ENCODE measurements at places on chromosomes 5 and 9.

DNA sequence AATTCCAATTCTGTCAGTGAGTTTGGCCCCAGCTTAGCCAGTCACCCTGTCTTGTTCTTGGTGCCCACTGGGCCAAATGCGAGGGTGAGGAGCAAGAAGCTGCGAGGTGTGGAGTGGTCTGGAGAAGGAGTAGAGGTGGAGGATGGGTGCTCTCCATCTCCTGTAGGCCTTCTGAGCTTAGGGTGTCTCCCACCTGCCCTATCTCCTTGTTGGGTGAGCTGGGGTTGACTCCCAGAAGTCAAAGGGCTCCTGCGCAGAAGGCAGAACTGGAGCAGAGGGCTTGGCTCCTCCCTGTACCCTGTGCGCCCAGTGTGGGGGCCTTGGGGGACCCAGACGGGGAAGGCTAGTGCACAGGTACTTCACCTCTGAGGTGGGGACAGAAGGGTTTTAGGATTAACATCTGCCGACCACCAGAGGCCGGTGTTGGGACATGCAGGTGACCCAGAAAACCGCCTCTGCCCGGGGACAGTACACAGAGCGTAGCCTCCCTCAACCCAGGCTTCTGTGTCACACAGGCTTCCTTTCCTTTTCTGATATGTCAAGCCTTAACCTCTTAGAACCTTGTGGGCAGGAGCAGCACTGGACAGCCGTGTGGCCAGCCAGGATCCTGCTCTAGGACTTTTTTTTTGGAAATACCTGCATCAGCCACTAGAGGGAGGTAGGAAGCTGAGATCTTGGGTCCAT is 16.9 kb downstream of the IL5 start:
- peak; percentile 80 for DNase-seq

- no peak for DNase-seq
Observed at GRCh38 chr5:24750355-24750754, 105.6 kb upstream of the CDH10 start.

DNA sequence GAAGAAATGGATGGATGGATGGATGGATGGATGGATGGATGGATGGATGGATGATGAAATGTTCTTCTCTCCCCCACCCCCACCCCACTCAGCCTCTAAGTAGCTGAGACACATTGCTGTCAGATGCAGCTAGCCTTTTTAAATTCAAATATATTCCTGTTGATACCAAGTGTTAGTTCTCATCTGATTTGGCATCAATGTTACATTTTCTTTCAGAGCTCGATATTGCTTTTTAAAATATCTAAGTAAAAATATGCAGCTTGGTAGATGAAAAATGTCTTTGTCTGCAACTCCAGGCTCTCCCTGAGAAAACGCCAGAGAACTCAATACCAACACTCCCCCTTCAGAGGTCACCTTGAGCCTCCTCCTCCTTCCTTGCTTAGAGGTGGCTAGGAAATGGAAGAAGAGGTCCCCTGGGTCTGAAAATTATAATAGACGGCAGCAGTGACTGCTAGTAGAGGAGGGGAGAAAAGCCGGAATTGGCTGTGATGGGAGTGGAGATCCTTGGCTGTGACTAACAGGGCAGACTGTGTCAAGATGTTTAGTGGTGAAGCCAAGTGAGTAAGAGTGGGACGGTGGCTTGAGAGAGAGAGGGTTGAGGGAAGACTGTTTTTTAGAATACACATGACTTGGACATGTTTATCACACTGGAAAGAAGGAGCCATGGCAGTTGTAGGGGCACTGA is 156.0 kb downstream of the ZNF462 start:
- no peak for DNase-seq

DNA sequence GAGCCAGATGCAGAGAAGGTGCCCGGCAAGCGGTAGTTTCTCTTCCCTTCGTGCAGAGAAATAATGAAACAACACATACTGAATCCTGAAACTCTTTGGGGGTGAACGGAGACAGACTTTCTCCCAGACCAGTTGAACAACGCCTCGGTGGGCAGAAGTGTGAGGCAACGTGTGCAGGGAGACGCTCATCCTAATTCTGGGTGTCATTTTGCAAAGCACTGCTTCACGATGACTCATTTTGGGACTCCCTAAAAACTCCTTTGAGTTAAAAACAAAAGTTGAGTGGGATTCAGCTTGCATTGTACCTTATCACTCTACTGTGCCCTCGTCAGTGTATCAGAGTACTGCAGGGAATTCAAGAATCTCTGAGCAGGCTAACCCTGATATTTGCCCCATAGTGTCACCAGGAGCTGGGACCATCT is 3.5 kb upstream of the NEK6 start:
- DNase-seq: no peak

- DNase-seq: no peak
Observed at GRCh38 chr9:93893899-93894690, 61.1 kb downstream of the BARX1 start.

- DNase-seq: peak; percentile 10
Observed at GRCh38 chr9:93256878-93257807, 73.2 kb downstream of the WNK2 start.

GRCh38 chr9:105141146-105141975 is 103.1 kb upstream of the SLC44A1 start:
- DNase-seq: no peak

- DNase-seq: no peak
Observed at GRCh38 chr5:138495351-138495750, 30.1 kb downstream of the EGR1 start.

DNA sequence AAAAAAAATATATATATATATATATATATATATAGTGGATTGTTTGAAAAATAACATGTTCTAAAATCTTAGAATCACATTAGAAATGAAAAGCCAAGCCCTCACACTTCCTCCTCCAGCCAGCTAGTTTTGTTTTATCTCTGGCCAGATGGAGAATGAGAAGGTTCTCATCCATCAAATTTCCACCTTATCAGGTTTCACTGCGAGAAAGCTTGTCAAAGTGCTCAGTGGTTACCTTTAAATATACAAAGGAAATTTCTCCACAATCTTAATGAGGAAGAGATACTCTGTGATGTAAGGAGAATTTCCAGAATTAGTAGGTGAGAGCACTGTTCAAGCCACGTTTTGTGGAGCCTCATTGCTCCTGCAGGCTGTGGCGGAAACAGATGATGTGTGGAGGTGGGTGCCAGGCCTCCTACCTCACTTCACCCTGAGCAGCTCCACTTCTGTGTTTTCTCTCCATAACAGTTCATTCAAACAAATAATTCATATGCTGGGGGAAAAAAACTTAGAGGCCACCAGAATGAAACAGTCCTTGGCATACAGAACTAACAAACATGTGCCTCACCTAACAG is 71.9 kb downstream of the CDK5RAP2 start:
- DNase-seq: no peak

- DNase-seq: no peak
Observed at GRCh38 chr5:141869514-141869913, 8.7 kb downstream of the PCDH1 start.

DNA sequence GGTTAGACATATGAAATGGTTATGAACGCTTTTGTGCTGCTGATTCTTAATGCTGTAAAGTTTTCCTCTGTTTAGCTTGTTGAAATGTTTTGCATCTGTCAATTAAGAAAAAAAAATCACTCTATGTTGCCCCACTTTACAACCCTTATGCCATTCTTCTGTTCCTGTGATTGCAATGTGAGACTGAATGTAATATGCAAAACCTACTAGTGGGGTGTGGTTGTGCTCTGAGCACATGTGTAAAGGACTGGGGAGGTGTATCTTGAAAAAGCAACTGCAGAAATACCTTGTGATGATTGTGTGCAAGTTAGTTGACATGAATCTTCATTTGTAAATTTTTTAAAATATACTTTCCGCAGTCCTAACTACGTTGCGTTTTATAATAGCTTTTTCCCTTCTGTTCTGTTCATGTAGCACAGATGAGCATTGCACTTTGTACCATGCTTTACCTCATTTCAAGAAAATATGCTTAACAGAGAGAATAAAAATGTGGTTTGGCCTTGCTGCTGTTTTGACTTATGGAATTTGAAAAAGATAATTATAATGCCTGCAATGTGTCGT is 357.0 kb upstream of the PIK3R1 start:
- no peak for DNase-seq

GRCh38 chr9:133572821-133573361 is 36.3 kb downstream of the FAM163B start:
- DNase-seq: no peak

- no peak for DNase-seq
Observed at GRCh38 chr5:63794296-63794695, 167.9 kb downstream of the HTR1A start.

DNA sequence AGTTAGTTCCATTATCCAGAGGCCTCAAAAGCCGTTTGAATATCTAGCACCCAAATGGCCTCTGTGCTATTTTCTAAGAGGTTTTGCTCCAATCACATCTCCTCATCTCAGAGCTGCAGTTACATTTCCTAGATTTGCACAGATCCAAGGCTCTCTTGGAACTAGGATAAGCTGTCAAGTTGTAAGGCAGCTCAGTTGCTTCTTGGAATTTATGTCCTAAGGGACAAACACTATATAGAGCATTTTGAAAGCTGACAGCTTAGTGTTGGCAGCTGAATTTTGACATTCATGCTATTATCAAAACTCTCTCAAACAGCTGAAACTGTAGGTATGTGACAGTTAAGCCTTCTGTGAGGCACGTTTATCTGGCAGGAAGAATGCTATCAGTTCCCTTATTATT is 97.0 kb downstream of the MACIR start:
- no peak for DNase-seq

- no peak for DNase-seq
Observed at GRCh38 chr5:160773646-160774410, 78.2 kb downstream of the ATP10B start.

- peak; percentile 94 for DNase-seq
Observed at GRCh38 chr5:157265714-157266285, at the start of gene CYFIP2. CYFIP2 (plus strand) TSS chr5:157266123; CDS start chr5:157285362, 19,239 bp downstream.

DNA sequence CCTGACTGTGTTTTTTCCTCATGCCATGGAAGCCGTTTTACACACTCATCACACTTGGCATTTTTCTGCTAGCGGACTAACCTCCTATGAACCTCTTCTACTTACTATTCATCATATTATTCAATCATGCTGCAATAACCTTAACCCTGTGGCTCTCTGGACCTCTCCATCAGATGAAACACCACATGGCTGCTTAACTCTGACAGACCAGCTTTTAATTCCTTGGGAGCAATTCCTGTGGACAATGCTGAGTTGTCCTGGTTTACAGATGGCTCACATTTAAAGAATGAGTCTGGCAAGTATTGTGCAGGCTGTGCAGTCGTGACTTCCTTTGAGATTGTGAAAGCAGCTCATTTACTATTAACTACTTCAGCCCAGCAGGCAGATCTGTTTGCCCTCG is 9.0 kb downstream of the OR1J1 start:
- DNase-seq: no peak
